Liver (tissue), 10 donors: ENCODE measurements at places on chromosomes 2 and 18. TPM values are rescaled to one million over a fixed set of nuclear protein-coding genes. Genes with fewer than 3 reads are reported as not detected.

RSAD2 gene
- 15.9 TPM for total RNA-seq

SPEG gene
- total RNA-seq, result 0.75 TPM

HOXD3 gene
- total RNA-seq, result not detected

DNA sequence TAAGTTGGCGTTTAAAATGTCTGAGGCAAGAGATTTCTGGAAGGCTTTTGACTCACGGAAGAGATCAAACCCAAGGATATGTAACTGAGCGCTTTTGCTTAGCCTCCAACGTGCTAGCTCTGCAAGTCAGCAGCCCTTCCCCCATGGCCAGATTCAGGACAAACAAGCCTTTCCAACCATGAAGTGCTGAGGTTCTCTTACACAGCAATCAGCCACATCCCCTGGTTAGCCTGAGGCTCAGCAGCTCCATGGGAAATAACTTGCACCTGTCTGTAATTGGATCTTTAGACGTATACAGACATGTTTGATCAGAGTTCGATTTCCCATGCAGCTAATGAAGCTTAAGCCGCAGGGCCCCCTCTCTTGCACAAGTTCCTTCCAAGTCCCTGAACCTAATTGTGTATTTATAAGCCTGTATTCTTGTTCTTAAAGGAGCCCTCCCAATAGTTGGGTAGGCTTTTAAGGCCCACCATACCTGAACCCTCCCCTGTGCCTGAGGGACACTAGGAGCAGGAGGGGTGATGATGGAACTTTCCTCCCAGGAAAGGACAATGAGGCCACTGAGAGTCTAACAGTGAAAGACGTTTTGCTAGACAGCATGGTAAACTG, 2.1 kb upstream of the TMEM131 start:
- DNase-seq, result no peak

DNA sequence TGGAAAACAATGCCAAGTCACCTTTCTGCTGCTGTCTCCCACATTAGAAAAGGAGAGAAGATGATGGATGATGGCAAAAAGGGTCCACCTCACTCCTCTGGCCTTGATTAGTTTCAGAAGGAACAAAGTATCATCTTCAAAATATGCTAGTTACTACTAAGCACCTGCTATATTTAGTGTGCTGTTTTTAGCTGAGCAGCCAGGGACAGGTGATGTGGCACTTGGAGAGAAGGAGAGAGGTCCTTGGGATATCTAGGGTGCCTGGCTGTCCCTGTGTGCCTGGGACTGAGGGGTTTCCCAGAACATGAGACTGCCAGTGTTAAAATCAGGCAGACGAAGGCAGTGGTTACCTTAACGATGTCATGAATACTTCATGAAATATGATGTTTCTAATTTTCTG, 235.5 kb upstream of the NT5C1B start:
- no peak for DNase-seq

DNA sequence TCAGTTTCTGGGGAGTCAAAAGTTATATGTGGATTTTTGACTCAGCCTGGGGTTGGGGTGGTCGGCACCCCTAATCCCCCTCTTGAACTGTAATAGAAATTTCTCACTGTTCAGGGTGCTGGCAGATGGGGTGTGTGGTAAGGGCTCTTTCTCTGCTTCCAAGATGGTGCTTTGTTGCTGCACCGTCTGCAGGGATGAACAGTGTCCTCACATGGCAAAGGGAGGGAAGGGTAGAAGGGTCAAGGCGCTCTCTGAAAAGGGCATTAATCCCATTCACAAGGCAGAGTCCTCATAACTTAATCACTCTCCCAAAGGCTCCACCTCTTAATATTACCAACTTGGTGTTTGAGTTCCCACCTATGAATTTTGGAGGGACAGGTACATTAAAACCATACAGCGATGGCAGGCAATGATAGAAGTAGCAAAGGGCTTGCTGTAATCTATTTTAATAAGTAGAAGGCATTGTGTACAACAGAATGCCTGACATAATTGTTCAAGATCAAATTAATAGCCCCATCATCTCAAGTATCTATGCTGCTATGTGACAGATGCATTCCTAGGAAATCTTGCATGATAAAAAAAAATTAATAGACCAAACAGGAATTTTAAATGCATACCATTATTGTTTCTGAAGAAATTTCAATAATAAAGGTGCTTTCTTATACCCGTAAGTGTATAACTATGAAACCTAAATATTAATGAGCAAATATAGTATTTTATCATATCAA, 28.1 kb downstream of the MMADHC start:
- DNase-seq, result no peak

GRCh38 chr18:48594471-48595094, 55.8 kb downstream of the CTIF start:
- DNase-seq, result no peak
